ENCODE measurements at places on chromosomes 2 and 18. TPM values are rescaled to one million over a fixed set of nuclear protein-coding genes. Genes with fewer than 3 reads are reported as not detected.

ADGRF3 gene
- polyA plus RNA-seq, result 2.9 TPM

IL1F10 gene
- polyA plus RNA-seq, result not detected

SKOR2 gene
- not detected for polyA plus RNA-seq

MFSD6 gene
- 14.2 TPM for polyA plus RNA-seq

SERPINB12 gene
- 0.04 TPM for polyA plus RNA-seq

ZSWIM2 gene
- not detected for polyA plus RNA-seq

POTEJ gene
- polyA plus RNA-seq, result 0.12 TPM

CASP8 gene
- polyA plus RNA-seq, result 14.8 TPM

NMUR1 gene
- 0.62 TPM for polyA plus RNA-seq

DNA sequence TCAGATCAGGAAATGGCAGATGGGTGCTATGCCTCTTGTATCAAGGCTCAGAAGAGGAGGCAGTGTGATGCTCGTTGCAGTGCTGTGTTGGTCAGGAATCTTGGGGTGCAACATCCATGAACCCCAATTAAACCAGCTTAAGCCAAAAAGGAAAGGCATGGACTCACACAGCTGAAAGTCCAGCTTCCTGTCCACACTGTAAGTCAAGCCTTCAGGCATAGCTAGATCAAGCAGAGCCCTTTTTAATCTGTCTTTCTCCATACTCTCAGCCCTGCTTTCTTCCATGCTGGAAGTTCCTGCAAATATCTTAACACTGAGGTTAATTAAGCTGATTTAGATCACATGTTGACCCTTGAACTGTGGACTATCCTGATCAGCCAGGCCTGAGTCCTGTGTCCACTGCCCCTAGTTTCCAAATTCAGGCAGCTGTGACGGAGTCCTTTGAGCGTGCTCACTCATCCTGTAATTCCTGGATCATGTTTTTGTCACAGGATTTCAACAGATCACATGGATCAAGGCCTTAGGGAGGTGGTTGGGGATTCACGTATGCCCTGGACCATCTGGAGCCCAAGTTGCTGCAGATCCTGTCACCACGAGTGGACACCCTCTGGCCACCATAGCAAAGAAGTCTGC is 4.5 kb upstream of the C2orf74 start:
- no peak for DNase-seq

- no peak for DNase-seq
Measured at GRCh38 chr2:207836521-207837133, 66.9 kb upstream of the FZD5 start.

- DNase-seq, result no peak
Measured at GRCh38 chr18:50879302-50880118, 592 bp downstream of the ME2 start.

DNA sequence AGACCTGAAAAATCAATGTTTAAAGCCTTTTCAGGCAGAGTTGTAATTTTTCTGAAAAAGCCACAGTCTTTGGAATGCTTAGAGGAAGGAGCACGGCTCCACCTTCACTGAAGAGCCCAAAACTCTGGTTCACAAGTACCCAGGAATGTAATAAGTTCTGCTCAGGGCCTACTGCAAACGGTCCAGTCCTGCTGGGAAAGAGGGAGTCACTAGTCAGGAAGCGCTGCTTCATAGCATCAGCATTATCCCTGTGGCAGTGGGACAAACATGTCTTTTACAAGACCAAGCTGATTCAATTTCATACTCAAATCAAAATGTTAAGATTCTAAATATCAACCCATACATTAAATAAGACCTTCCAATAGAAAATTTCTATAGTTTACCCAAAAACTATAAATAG is 152.9 kb upstream of the PGAP1 start:
- DNase-seq, result no peak

DNA sequence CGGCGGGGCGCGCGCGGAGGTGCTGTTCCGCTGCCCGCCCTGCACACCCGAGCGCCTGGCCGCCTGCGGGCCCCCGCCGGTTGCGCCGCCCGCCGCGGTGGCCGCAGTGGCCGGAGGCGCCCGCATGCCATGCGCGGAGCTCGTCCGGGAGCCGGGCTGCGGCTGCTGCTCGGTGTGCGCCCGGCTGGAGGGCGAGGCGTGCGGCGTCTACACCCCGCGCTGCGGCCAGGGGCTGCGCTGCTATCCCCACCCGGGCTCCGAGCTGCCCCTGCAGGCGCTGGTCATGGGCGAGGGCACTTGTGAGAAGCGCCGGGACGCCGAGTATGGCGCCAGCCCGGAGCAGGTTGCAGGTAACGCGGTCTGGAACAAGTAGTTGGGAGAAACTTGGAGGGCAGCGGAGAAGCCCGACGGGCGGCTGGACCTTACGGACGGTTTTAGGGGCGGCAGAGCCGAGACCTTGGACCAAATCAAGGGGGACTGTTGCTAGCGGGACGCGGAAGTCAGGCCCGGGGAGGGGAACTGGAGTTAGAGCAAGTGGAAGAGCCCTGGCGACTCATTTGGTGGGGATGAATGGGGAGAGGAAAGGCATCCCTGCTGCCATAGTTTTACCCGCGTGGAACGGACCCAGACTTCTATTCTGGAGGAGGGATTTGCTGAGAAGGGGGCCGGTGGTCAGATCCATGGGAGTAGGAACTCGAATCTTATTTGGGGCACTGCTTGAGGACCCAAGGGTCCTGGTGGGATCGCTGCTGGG is 573 bp downstream of the IGFBP2 start:
- DNase-seq, result no peak

- DNase-seq, result no peak
Measured at GRCh38 chr2:27092696-27093429, 6.3 kb downstream of the KHK start.

GRCh38 chr2:45672138-45672537 is 20.7 kb downstream of the PRKCE start:
- no peak for DNase-seq

- no peak for DNase-seq
Measured at GRCh38 chr2:12251749-12252148, 465.0 kb upstream of the TRIB2 start.

- DNase-seq, result no peak
Measured at GRCh38 chr18:23861805-23862470, 152.6 kb upstream of the TTC39C start.

DNA sequence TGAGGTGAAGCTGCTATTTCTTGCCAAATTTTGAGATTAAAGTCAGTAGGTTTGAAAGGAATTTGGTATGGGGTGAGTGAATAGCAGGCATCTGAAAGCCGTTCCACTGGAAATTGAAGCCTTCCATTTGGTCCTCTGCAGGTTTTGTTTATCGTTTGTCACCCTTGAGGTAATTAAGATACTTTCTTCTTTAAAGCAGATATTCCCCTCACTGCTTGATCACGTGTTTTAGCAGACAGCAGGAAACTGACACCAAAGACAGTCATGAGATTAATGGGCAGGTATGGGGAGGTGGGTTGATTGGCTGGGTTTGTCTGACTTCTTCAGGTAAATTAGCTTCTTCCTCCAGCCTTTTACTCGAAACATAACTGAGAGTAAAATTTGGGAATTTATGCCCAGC is 10.7 kb downstream of the LPIN1 start:
- no peak for DNase-seq

DNA sequence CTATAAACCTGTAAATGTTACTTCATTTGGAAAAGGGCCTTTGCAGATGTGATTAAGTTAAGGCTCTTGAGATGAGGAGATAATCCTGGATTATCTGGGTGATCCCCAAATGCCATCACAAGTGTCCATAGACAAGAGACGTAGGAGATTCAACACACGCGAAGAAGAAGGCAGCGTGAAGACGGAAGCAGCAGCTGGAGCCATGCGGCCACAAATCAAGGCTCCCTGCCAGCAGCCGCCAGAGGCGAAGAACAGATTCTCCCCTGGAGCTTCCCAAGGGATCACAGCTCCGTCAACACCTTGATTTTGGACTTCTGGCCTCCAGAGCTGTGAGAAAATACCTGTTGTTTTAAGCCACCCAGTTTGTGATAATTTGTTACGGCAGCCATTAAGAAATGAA is 11.0 kb upstream of the VAPA start:
- no peak for DNase-seq

- DNase-seq, result no peak
Measured at GRCh38 chr18:38413193-38413592, 847.6 kb upstream of the CELF4 start.

GRCh38 chr2:198309673-198310280 is 505.4 kb downstream of the PLCL1 start:
- peak; percentile 36 for DNase-seq

GRCh38 chr2:190685333-190685732 is 36.5 kb downstream of the NAB1 start:
- DNase-seq, result no peak

DNA sequence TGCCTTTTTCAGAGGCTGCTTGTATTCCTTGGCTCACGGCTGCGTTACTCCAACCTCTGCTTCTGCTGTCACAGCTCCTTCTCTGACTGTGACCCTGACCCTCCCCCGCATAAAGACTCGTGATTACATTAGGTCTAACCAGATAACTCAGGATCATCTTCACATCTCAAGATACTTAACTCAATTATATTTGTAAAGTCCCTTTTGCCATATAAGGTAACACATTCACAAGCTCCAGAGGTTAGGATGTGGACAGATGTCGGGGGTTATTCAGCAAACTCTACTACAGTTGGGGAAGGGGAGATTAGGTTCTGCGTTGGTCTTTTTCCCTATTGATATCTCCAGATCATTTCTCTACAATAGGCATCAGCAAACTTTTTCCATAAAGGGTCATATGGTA is 76.9 kb downstream of the EVA1A start:
- DNase-seq, result no peak

DNA sequence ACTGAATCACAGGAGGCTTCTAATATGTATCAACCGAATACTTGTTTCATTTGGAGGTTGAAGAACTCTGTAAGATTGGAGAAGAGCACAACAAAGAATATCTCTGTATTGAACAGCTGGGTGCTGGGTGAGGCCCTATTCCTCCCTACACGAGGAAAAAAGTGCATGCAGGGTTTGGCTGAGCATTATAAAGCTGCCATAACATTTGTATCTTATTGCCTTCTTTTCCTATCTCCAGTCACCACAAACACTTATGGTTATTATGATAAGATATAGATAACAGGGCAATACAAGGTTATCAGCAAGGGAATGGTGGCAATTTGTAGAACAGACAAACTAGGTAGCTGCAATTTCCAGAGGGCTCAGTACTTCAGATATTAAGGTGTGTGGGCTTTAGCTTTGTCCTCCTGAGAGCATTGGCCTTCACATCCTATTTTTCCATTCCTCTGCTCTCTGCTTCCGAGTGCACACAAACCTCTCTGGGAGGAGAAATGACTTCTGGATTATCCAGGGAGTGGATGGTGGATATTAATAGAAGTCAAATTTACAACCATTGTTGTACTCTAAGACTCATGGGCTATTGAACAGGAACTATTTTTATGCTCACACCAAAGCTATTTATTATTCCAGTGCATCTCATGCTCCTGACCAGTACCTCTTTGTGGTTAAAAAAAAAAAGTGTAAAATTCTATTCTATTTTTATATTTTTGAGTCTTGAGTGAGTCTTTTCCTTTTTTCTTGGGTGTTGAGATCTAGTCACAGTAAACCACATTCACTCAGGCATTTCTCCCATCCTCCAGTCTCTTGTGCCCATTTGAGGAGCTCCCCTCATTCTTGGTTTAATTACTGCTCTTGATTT is 248.4 kb downstream of the ETAA1 start:
- DNase-seq, result no peak

GRCh38 chr2:125698280-125698679 is 957.7 kb upstream of the GYPC start:
- no peak for DNase-seq

- no peak for DNase-seq
Measured at GRCh38 chr2:224970311-224970710, 72.0 kb downstream of the DOCK10 start.

DNA sequence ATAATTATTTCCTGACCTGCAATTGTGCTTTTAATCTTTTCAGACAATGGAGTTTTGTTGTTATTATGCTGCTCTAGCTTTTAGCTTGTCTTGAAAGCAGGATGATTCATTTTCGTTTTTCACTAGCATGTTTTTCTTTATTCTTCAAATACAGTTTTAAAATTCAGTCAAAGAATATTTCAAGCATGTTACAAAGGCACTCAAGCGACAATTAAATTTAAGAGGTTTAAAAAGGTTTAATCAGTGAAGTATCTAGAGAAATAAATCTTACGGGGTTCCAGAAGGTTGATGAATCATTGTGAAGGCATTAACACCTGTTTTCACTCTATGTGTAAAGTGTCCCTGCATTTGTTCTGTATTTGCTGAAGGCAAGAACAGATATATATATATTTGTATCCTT is 390.7 kb upstream of the TMEFF2 start:
- DNase-seq, result no peak

- DNase-seq, result no peak
Measured at GRCh38 chr2:51959696-51960095, 927.8 kb upstream of the NRXN1 start.

DNA sequence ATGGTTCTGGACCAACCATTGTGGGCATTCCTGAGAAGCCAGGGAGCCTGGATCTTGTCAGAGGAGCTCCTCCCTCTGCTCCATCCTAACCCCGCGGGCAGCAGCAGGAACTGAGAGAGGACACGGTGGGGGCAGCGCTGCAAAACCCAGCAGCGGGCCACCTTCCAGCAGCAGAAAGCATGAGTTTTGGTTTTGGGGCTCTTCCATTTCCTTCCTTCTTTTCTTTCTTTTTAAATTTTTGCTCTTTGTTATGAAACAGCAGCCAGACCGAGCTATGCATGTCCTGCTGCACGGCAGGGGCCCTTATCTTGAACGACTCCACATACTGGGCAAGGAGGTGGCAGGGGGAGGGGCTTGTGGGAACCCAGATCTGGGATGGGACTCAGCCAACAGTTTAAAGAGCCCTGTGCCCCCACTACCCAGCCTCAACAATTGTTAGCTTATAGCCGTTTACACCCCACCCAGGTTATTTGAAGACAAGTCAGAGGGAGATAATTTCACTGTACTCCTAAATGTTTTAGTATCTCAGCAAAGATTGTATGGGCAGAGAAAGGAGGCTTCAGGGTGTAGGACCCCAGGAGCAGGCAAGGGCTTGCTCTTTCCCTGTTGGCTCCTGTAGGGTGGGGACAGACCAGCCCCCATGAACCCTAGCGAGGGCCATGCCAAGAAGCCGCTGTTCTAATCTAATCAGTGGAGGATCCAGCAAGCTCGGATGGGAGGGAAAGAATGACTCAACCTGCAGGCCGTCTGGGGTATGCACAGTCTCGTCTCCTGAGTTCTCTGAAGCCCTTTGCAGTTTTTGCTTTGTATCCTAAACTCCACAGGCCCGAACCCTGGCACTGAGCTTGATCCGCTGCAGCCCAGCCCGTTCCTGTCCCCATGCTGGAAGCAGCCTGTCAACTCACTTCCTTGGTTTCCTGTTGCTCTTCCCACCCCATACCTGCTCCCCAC is 75.3 kb downstream of the LRRFIP1 start:
- DNase-seq, result no peak

GRCh38 chr2:195408196-195408595 is 248.8 kb upstream of the SLC39A10 start:
- DNase-seq, result no peak

Measured in right renal pelvis (tissue), 4 donors.